KBM-7 (cell line): ENCODE measurements at places on chromosomes 1 and 21.

DNA sequence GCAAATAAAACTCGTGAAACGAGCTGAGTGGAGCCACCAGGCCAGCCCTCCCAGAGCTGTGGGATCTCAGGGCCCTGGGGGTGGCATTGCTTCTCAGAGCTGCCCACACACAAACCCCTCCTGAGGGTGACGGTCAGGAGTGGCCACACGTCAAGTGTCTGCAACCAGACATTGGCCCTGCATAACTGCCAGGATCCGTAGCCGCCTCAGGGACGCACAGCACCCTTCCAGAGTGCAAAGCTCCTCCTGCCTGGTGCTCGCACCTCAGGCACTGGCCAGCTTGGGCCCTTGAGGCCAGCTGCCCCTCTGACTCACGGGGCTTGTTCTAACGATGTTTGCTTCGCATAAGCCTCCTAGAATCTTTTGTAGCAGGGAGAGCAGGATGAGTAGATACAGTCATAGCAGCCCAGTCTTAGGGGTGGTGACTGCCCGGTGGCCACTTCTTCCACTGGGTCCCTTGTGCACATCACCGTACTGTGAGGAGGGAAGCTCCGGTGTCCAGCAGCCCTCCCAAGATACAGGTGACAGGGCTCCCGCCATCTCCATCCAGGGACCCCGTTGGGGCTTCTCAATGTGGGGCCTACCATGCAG is 5.0 kb downstream of the WNT3A start:
- no peak for DNase-seq

DNA sequence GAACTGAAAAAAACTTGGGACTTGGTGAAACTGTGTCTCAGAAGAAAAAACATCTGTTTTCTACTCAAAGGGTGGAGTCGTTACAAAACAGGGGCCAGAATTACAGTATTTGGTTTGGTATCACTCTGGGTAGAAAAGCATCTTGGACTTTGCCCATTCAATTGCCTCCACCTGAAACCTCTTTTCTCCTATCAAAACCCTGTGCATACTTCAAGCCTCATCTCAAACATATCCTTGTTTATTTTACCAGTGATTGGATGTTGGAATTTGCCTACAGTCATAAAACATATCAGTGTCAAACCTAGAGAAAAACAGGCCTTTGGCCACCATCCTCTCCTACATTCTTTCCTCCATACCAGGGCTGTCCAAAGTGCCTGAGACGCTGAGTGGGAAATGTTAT is 281.5 kb downstream of the PLPP3 start:
- no peak for DNase-seq

- no peak for DNase-seq
These were observed 25.9 kb downstream of the KIRREL1 start for GRCh38 chr1:158019171-158019868.

DNA sequence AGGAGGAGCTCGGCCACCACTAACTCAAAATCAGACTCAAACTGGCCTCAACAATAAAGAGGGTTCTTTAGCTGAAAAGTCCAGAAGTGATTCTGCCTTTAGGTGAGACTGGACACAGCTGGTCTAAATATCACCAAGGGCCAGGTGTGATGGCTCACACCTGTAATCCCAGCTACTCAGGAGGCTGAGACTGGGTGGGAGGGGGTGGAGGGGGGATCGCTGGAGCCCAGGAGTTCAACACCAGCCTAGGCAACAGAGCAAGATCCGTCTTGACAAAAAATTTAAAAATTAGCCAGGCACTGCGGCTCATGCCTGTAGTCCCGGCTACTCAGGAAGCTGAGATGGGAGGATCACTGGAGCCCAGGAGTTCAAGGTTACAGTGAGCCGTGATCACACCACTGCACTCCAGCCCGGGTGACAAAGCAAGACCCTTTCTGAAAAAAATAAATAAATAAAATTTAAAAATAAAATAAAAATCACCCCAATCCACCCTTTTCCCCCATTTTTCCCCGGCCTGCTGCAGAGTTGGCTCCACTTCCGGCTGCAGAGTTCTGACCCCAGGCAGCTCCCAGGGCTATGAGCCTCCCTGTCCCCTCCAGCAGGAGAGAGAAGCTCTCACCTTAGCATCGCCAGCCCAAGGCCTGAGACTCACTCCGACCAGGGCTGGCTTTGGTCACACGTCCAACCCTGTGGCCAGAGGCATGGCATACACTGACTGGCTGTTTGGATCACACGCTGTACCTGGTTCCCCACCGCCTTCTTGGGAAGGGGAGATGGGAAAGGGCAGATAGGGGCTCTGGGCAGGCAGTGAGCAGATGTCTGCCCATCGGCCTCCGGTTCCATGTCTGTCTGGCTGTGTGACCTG is 87.3 kb upstream of the IFFO2 start:
- DNase-seq, result no peak

DNA sequence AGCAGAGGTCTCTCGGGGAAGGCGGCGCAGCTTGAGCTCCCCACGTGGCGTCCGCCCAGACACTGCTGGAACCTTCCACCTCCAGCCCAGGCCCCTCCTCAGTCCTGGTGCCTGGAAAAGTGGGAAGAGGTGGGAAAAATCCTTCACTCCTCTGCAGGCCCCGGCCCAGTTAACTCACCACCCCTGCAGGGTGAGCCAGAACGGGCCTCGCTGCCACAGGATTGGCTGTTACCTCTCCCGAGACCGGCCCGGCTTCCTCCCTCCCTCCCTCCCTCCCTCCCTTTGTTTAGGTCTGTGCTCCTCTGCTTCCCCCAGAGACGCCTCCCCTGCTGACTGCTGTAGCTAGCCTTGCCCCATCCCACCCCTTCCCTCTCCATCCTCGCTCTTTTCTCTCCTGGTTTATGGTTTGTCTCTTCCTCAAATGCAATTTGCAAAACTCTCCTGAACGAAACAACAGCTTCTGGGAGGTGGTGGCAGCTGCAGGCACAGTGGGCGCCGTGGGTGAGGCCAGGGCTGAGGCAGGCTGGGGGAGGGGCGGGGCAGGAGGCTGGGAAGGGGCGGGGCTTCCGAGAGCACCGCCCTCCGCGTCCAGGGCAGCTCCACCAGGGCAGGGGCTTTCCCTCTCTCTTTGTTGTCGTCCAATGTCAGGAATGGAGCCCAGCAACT is 6.5 kb downstream of the CAPN9 start:
- DNase-seq, result peak; percentile 57

DNA sequence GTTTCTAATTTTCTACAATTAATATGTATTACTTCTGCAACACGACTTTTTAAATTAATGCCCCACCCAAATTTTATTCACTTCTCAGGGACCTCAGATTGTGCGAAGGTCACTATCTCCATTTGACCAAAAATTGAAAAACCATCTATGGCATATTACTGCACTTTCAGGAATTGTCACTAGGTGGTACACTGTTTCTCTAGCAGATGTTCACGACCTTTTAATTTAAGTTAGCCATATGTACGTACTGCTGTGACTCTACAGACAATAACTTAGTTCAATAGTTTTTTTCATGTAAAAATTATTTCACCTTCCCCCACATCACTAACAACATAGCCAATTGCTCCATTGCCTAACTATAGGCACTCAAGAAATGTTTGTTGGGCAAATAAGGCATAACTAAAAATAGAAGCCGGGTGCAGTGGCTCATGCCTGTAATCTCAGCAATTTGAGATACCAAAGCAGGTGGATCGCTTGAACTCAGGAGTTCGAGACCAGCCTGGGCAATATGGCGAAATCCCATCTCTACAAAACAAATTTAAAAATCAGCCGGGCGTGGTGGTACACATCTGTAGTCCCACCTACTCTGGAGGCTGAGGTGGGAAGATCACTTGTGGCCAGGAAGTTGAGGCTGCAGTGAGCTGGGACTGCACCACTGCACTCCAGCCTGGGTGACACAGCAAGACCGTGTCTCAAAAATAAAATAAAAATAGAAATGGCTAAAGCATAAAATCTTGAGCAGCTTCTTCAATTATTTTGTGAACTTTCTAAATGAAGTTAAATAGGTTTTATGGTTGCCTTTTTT is 75.7 kb upstream of the PKN2 start:
- peak; percentile 64 for DNase-seq

DNA sequence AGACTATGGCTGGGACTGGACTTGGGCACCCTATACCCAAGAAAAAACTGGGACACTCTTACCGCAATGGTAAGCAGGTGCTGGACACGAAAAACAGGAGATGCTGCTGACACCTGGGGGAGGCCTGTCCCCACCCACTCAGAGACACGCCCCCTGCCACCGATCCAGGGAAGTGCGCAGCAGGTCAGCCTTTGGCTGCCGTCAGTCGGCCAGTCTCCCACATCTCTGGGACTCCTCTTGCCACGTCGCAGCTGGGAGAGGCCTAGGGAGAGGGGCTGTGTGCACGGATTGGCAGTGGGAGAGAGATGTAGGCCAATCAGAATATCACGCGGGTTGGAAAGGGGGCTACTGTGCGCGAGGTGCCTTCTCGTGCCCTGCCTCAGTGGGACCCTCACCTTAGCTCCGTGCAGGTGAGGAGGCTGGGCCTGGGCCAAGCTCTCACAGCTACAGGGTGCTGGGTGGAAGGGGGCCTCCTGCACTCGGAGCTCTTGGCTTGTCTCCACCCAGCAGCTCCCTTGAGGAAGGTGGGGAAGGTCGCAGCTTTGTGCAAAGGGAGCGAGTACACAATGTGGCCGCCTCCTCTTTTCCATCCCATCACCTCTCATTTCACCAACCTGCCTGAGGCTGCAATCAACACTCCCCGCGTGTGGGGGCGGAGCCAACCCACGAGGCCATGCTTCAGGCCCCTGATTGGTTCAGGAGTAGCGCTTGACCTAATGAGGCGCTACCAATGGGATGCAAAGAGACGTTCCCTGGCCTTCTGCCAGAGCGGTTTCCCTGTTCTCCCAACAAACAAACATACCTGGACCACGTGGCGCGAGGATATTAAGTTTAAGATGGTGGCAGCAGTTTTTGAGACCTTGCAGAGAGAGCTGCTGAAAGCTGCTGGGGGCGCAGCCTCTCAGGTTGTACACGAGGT is 25.7 kb upstream of the LDLRAP1 start:
- no peak for DNase-seq

GRCh38 chr1:162726555-162726954 is 63.9 kb upstream of the HSD17B7 start:
- peak; percentile 19 for DNase-seq

GRCh38 chr21:36773117-36773516 is 74.2 kb downstream of the SIM2 start:
- no peak for DNase-seq

- no peak for DNase-seq
These were observed 14.1 kb upstream of the MYOG start for GRCh38 chr1:203099805-203100515.

GRCh38 chr21:38307771-38308531 is 51.2 kb downstream of the KCNJ15 start:
- no peak for DNase-seq

GRCh38 chr1:12472798-12473551 is 145.0 kb downstream of the DHRS3 start:
- no peak for DNase-seq

GRCh38 chr1:63669151-63669961 is 76.1 kb downstream of the PGM1 start:
- no peak for DNase-seq

DNA sequence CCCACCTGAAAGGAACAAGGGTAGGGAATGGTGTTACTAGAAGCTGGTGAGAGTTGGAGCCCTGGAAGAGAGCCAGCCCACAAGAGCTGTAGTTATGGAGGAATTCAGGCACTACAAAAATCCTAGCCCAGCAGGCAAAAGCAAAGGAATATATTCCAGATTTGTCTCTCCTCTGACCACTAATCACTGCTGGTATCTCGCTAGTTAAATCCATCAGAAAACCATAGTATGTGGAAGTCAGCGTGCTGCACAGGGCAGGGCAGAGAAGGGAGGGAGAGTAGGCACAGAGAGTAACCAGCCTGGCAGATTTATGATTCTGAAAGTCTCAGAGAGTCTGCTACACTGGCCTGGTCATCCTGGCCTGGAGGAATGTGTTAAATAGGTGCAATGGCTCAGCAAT is 88.6 kb downstream of the SELENOF start:
- no peak for DNase-seq

- no peak for DNase-seq
These were observed 5.1 kb downstream of the NT5C1A start for GRCh38 chr1:39666772-39667171.

DNA sequence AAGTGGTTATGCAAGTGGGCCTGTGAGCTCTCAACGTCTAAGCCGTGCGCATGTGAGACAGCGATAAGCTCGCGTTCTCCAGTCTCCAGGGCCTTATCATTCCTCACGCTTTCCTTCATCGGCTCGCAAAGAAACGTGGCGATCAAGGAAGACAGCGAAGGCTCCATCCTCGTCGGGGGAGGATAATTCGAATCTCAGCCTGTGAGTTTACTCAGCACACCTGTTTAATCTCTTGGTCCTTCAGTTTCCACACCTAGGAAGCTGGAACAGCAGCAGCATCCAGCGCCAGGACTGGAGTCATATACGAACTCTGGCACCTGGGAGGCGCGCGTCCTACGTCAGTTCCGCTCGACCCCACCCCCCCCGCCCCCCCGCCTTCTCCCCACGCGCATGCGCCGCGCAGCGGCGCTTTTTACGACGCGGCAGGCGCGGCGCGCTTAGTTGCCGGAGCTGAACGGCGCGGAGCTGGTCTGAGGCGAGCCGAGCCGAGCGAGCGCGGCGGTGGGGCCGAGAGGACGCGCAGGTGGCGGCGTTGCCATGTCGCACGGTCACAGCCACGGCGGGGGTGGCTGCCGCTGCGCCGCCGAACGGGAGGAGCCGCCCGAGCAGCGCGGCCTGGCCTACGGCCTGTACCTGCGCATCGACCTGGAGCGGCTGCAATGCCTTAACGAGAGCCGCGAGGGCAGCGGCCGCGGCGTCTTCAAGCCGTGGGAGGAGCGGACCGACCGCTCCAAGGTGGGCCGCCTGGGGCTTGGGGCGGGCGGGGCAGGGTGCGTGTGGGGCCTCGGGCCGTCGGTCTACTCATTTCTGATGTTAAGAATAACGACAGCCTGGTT is at the start of gene PITHD1:
PITHD1 (plus strand) TSS at position 440 of the 836 bp plus-strand sequence; CDS start at position 538, 98 bp downstream.
- DNase-seq, result peak; percentile 78

DNA sequence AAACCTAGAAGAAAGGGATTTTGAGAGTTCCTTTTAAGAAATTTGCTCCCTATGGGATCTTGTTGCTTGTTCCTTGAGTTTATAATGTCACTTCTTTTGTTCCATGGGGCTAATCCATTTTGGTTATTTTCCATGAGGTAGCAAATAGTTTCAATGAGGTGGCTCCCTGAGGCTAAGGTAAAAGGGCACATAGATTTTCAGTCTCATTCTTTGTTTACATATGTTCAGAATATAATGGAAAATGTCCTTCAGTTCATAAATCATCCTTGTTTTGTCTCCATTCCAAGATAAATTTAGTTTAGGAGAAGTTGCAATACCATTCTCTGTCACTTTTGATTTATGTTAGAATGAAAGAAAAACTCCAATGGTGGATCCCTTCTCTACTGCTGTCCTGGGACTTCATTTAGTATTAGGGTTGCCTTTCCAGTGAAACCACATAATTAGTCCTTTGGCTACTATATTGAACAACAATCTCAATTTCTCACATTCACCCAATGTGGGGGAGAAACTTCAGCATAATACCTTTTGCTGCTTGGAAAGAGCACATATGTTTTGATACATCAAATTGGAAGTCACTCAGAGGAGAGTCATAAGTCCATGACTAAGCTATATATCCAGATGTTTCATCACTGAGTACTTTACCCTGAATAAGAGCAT is 80.9 kb upstream of the ADAMTS5 start:
- no peak for DNase-seq

GRCh38 chr1:34166191-34166624 is 1.2 kb upstream of the CSMD2 start:
- DNase-seq, result no peak
